ENCODE measurements at places on chromosomes 3 and 15.

DNA sequence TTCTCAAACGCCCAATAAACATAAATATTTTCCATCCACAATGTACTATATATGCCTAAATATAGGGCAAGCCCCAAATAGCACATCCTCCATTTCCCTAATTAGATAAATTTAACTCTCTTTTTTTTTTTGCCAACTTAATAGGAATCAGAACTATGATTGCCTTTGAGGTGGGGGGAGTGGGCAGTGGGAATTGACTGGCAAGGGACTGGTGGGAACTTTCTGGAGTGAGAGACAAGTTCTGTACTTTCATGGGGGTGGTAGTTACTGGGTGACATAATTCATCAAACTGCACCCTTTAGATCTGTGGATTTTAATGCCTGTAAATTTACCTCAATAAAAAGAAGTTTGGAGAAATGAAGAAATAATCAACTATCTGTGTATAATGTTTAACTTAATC is 88.2 kb upstream of the CTDSPL start:
- DNase-seq, result no peak

DNA sequence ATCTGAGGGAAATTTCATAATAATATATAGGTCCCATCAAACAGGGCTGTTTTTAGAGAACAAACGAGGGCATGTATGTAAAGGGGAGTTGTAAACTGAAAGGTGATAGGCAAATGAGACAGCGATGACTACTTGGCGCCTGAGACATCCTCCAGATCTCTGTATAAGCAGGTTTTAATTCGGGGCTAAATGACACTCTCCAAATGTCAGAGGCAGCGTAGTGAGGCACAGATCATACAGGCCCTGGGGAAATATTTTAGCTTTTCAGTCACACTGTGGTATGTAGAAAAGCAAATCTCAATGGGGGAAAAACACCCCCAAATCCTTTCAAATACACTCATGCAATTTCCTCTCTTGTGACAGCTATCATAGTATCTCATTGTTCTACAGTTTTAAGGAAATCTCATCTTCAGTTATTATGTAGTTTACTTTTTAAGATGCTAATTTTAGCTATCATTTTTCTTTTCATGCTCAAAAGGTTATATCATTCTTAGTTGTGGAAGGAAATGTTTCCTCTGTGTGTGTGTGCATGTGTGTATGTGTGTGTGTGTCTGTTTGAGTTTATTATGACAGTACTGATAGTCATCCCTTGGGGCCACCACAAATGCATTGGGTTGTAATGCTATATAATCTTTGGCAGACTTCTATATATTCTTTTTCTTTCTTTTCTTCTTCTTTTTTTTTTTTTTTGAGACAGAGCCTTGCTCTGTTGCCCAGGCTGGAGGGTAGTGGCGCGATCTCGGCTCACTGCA is 1.1 kb downstream of the TPRG1 start:
- no peak for DNase-seq

GRCh38 chr15:42474827-42475226 is 16.1 kb downstream of the ZNF106 start:
- DNase-seq, result no peak

- no peak for DNase-seq
Observed at GRCh38 chr3:5245927-5246326, 58.4 kb downstream of the EDEM1 start.

GRCh38 chr3:178152031-178152806 is 384.0 kb upstream of the KCNMB2 start:
- no peak for DNase-seq

- DNase-seq, result no peak
Observed at GRCh38 chr3:157120071-157120892, 39.7 kb downstream of the CCNL1 start.

GRCh38 chr3:65793495-65794200 is 245.1 kb downstream of the MAGI1 start:
- DNase-seq, result no peak

DNA sequence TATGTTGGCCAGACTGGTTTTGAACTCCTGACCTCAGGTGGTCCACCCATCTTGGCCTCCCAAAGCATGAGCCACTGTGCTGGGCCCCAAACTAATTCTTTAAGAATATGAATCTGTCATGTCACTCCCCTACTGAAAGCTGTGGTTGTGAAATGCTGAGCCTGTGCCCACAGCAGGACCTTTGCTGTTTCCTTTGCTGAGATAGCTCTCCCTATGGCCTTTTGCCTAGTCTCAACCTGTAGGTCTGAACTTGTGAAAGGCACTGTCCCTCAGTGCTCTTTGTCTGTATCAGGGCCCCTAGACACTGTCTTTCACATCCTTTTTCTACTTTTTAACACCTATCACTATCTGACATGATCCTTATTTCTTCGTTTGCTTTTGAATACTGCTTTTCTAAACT is 62.7 kb upstream of the CCR4 start:
- no peak for DNase-seq

DNA sequence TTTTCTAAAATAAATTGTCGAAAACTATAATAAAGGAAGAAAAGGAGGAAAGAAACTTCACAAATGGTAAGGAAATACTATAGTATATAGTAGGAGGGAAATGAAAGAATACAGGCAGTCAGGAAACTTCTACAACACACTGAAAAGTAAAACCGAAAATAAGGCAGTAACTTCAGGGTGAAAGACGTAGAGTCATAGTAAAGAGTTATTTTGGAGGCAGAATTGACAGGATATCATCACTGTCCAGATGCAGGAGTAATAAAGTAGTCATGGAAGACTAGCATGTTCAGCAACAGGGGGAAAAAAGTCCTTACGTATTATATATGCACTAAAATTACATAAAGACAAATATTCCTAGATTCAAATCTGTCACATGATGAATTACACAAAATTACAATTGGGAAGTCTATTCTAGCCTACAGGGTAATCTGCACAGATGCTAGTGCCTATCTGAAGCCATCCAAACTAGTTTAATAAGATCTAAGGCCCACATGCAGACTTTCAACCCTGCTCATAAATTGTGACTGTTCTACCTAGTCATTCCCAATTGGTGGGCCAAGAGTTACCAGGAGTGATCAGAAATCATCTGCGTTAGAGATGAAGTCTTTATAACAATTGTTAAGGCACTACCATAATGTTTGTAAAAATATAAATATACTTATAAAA is 14.0 kb downstream of the VPS13C start:
- no peak for DNase-seq

DNA sequence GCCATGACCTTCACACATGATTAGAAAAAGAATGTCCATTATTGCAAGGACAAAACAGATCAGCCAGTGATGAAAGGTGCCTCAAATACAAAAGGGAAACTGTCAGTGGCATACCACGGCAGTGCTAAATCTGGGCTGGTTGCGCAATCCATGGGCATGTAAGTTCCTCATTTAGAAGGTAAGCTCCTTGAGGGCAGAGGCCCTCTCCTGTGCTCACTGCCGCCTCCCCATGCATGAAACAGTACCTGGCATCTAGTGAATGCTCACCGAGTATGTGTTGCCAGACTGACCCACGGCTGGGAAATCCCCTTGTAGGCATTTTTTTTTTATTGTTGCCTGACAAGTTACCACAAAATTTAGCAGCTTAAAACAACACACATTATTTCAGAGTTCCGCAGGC is 312.1 kb upstream of the CHRM5 start:
- no peak for DNase-seq

DNA sequence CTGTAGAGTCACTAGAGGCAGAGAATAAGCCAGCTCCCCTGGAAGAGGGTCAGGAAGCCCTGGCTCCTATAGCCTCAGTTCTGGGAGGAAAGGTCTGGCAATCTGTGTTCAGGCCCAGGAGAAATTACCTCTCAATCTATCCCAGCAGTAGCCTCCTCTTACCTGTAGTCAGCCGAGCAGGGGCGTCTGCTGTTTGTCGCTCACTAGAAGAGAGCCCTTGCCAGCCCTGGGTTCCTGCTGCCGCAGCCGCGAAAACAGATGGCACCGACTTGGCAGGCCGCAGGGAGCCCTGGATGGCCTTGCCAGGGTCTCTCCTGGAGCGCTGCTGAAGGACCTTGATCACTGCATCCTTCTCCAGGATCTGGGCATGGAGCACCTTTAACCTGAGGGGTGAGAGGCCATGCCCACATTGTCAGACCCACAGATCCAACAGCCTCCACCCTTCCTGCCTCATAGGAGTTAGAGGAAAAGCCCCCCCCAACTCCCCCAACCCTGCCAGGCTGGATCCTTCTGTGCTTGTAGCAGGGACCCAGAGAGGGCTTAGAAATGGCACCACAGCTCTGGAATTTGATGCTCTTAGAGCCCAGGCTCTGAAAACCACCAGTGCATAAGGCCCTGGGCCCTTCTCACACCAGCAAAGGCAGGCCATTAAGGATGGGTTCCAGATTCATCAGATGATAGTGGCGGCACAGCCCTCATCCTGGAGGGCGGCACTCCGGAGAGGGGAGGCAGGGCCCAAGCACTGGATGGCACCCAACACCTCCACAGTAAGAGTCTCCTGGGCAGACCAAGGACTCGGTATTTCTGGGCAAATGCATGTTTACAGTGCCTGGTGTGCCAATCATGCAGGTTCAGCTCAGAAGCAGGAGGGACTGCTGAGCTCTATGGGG is 14.9 kb downstream of the AMOTL2 start:
- DNase-seq, result no peak

DNA sequence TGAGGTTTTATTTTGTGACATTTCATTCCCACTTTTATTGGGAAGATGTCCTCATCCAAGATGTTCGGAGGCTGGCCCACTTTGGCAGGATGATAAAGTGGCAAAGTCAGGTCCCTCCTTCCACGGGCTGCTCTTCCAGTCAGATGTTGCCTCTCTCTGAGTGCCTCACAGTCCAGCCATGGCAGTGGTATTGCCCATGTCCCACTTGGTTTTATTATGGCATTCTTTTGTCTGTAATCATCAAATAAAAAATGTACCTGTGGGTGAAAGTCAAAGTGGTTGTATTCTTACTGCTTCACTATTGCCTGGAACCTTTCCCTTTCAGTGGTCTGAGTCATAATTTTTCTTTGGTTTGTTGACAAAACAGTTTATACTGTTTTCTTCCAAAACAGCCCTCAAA is 20.2 kb downstream of the ARNT2 start:
- no peak for DNase-seq

GRCh38 chr3:70527026-70527425 is 214.6 kb upstream of the MDFIC2 start:
- DNase-seq, result no peak

DNA sequence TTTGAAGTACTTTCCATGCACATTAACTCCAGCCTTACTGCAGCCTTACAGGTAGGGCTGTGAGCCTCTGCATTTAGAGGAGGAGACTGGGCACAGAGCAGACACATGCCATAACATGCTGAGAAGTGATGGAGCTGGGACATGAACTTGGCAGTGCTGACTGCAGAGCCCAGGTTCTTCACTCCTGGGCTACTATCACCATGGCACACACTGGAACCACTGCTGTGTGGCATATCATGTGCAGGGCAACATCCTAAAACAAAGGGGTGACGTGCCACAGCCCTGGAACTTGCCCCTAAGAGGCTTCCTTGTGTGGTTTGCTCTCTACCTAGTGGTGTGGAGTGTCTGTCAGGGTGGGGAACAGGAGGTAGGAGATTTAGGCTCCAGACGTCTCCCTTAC is 25.4 kb downstream of the EHD4 start:
- DNase-seq, result no peak

GRCh38 chr15:83545804-83546511 is 98.8 kb downstream of the SH3GL3 start:
- no peak for DNase-seq

- DNase-seq, result no peak
Observed at GRCh38 chr3:130941793-130942192, 47.9 kb downstream of the ATP2C1 start.

- DNase-seq, result no peak
Observed at GRCh38 chr3:114496021-114496434, 202.2 kb downstream of the TIGIT start.

- no peak for DNase-seq
Observed at GRCh38 chr3:129016356-129016719, 15.2 kb downstream of the EFCC1 start.

GRCh38 chr15:75076277-75076676 is 52.9 kb downstream of the PPCDC start:
- DNase-seq, result no peak

GRCh38 chr15:54559405-54560069 is 581.3 kb downstream of the UNC13C start:
- DNase-seq, result no peak

GRCh38 chr3:134376385-134376765 is 2.1 kb upstream of the AMOTL2 start:
- DNase-seq, result no peak

- DNase-seq, result no peak
Observed at GRCh38 chr3:195010551-195011100, 260.3 kb downstream of the XXYLT1 start.

DNA sequence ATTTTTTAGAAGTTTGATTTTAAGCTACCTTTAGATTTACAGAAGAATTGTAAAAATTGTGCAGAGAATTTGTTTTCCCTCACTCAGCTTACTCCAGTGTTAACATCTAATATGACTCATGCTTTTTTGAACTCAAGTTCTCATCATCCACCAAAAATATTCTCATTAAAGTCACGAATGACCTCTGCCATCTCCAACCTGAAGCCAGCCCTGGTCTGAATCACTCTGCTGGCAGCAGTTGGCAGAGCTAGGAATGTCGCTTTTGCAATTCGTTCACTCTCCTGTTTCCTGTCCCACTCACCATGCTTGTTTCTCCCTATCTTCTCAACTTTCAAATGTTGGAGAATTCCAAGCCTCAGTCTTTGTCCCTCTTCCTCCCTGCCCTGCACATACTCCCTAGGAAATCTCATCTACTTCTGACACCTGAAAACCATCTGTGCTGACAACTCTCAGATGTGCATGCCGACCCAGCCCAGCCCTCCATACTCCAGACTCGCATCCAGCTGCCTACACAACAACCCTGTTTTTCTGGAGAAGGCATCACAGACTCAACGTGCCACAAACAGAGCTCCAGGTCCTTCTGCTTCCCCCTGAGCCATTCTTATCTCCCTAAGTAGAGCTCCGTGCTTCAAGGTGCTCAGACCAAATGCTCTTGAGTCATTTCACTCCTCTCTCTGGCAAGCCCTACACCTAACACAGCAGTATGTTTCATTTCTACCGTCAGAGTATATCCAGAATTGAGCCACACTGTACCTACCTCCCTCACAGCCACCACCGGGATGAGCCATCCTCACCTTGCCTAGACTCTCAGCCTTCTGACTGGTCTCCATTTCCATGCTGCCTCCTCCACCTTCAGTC is 24.9 kb downstream of the PRR23E start:
- no peak for DNase-seq

DNA sequence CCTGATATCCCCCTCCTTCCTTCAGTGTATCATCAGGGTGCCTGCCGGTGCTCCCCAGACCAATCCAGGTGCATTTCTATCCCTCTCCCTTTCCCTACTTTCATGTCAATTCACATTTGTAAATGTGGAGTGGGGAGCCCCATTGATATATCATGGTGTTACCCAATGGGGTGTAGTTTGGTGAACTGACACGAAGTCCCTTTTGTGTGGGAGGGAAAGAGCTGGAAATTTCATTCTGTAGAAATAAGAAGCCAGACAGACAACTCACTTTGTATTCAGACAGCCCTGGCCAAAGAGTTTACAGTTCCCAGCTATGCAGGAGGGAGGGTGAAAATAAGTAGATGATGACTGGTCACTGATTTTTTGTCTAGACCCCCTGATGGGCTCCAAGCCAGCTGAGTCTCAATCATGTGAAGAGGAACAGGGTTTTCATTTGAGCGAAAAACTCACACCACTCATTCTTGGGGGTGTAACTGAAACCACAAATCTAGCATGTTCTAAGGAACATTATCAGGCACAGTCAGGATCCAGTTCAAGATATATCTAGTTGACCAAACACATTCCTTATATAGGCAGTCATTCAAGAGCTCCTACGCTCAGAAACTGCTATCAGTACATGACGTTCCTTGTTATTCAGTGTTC is 58.9 kb downstream of the LMCD1 start:
- DNase-seq, result no peak

All from stimulated activated CD4-positive, alpha-beta T cell treated with anti-CD3 and anti-CD28 coated beads, Interleukin-15, amount 100 ng/mL, for 48 hours (primary cell).